ENCODE measurements at places on chromosomes 3 and 15.

- DNase-seq, result no peak
Observed at GRCh38 chr3:104646196-104646595, 720.5 kb upstream of the ALCAM start.

DNA sequence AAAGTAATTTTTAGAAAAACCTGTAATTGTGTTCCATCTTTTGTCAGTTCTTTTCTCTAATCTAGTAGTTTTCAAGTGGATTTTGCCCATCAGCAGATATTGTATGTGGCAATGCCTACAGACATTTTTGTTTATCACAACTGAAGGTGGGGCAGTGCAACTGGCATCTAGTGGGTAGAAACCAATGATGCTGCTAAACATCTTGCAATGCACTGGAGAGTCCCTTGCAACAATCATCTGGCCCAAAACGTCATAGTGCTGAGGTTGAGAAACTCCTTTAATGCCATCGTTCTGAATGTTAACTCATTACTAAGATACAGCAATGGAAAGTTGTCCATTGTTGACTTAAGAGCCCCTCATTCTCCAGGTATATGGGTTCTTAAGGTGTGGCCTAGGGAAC lies 80.1 kb downstream of the BTD start:
- DNase-seq, result no peak

GRCh38 chr3:160470181-160470580 lies 20.6 kb upstream of the TRIM59 start:
- no peak for DNase-seq

DNA sequence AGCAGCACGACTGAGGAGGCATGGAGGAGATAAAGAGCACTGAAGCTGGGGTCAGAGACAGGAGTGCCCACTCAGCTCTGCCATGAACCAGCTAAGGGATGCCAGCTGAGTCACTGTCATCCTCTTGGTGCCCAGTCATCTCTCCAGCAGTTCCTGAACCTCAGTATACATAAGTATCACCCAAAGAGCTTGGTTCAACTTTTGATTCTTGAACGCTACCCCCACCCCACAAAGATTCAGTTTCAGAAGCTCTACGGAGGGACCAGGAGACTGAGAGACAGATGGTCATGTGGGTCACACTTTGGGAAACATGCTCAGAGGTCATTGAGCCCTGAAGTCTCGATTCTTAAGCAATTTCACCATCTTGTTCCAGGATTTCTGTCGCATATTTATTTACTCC lies 108.4 kb downstream of the ALDH1A2 start:
- no peak for DNase-seq

- DNase-seq, result no peak
Observed at GRCh38 chr3:85075663-85076062, 116.9 kb downstream of the CADM2 start.

GRCh38 chr3:28651159-28651558 lies 302.5 kb upstream of the AZI2 start:
- no peak for DNase-seq
